ENCODE measurements at places on chromosomes 12 and 14. TPM values are rescaled to one million over a fixed set of nuclear protein-coding genes. Genes with fewer than 3 reads are reported as not detected.

ANG gene
- 31.2 TPM for total RNA-seq

KRT85 gene
- not detected for total RNA-seq

PRICKLE1 gene
- 51.7 TPM for total RNA-seq

NINJ2 gene
- total RNA-seq, result 17.7 TPM

METTL3 gene
- total RNA-seq, result 45.3 TPM

FOXN4 gene
- total RNA-seq, result not detected

SBNO1 gene
- total RNA-seq, result 25.8 TPM

PLEKHG7 gene
- total RNA-seq, result 1.6 TPM

RPL36AL gene
- 132 TPM for total RNA-seq
